Mucosa of descending colon (tissue), 3 donors: ENCODE measurements at places on chromosomes 2 and 18. TPM values are rescaled to one million over a fixed set of nuclear protein-coding genes. Genes with fewer than 3 reads are reported as not detected.

DNA sequence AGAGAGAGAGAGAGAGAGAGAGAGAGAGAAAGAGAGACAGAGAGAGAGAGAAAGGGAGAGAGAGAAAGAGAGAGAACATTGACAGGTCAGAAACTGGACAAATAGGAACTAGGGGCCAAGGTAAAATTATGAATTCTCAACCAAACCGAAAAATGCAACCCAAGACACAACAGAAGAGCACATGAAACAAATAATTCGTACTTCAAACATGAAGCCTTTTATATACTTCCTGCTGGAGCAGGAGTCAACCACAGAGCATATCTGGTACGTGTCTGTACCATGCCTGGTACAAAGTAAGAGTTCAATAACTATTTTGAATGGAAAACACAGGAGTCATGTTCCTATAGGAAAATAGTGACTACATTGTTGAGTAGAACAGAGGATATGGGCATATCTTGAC is 6.5 kb upstream of the VPS54 start:
- DNase-seq, result no peak

- no peak for DNase-seq
Measured at GRCh38 chr2:171069286-171069956, 91.3 kb downstream of the TLK1 start.

DNA sequence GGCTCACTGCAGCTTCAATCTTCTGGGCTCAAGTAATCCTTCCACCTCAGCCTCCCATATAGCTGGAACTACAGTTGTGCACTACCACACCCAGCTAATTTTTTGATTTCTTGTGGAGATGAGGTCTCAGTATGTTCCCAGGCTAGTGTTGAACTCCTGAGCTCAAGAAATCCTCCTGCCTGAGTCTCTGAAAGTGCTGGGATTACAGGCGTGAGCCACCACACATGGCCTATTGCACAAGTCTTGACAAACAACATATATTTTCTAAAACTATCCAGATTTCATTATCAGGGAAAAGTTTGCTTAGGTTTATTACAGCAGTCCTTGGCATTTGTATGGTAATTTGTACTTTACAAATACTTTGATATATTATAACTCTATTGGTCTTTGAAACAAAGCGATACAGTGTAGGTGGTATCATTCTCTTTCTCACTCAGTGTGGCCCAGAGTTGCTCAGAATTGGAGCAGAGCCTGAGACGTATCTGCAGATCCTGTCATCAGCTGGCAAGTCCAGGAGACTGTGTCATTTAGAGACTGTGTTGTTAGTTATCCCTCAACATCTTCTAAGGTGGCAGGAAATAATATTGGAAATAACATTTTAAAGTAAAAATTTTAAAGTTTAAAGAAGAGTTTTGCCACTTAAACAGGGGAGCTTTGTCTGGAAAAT is 41.4 kb downstream of the PDK1 start:
- no peak for DNase-seq

GRCh38 chr2:179860255-179861026 is 971 bp downstream of the ZNF385B start:
- no peak for DNase-seq

The GCA gene
- 32.8 TPM for total RNA-seq

DNA sequence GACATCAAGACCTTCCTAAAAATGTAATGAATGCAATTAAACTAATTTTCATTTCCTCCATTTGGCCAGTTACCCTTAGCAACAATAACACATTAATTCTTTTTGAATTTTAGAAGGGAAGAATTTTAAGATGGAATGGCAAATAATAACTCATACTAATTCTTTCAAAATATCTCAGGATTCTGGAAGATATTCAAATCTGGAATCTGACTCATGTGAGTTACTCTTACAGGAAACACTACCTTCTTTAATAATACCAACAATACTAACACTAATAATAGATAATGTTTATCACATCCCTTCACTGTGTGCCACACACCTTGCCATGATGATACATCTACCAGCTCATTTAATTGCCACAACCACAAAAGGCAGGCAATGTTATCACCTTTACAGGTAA is 46.4 kb downstream of the ZNF521 start:
- DNase-seq, result no peak

GRCh38 chr2:125398738-125399524 is 1257.0 kb upstream of the GYPC start:
- no peak for DNase-seq

The POTEI gene
- 0.07 TPM for total RNA-seq

The MBD1 gene
- 75.1 TPM for total RNA-seq

DNA sequence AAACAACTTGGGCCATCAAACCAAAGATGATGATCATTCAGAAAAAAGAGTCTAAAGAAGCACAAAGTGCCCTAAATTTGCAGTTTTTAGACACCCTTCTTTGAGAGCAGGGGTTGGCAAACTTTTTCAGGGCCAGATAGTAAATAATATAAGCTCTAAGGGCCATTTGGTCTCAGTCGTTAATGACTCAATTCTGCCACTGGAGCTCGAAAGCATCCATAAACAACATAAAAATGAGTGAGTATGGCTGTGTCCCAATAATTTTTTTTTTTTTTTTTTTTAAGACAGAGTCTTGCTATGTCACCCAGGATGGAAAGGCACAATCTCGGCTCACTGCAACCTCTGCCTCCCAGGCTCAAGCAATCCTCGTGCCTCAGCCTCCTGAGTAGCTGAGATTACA is 152.3 kb downstream of the DTNB start:
- DNase-seq, result no peak

- no peak for DNase-seq
Measured at GRCh38 chr2:133293544-133294353, 274.5 kb downstream of the NCKAP5 start.

DNA sequence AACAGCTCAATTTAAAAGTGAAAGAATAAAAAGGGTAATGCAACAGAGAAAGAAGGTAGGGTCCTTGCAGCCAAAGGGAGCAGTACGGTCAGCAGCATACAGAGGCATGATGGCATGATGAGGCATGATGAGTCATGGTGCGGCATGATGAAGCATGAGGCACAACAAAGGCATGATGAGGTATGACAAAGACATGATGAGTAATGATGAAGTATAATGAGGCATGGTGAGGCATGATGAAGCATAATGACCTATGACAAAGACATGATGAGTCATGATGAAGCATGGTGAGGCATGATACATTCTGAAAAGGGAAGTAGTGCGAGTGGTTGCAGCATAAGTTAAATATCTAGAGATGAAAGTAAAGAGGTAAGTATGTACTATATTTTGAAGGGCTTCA is 673.2 kb downstream of the TMEM182 start:
- DNase-seq, result no peak

- no peak for DNase-seq
Measured at GRCh38 chr2:3465328-3465727, 54.0 kb downstream of the ADI1 start.

The LAMA1 gene
- total RNA-seq, result 2.7 TPM

DNA sequence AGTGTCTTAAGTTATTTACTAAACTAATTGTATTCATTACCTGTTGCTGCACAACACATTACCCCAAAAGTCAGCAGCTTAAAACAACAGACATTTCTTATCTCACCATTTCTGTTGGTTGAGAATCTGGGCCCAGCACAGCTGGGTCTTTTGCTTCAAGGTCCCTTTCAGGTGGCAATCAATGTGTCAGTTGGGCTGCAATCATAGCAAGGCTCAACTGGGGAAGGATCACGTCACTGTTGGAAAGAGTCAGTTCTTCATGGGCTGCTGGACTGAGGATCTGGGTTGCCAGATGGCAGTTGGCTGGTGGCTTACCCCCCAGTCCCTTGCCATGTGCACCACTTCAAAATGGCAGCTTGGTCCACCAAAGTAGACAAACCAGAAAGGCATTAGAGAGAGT is 261.2 kb downstream of the SUCLG1 start:
- DNase-seq, result no peak

The ADD2 gene
- 0.43 TPM for total RNA-seq

The CABLES1 gene
- 13.0 TPM for total RNA-seq

- DNase-seq, result no peak
Measured at GRCh38 chr2:138018866-138019688, 54.8 kb downstream of the HNMT start.

GRCh38 chr2:149729586-149729985 is 142.0 kb upstream of the MMADHC start:
- DNase-seq, result no peak

The STK36 gene
- total RNA-seq, result 24.6 TPM

The NEDD4L gene
- total RNA-seq, result 309 TPM

DNA sequence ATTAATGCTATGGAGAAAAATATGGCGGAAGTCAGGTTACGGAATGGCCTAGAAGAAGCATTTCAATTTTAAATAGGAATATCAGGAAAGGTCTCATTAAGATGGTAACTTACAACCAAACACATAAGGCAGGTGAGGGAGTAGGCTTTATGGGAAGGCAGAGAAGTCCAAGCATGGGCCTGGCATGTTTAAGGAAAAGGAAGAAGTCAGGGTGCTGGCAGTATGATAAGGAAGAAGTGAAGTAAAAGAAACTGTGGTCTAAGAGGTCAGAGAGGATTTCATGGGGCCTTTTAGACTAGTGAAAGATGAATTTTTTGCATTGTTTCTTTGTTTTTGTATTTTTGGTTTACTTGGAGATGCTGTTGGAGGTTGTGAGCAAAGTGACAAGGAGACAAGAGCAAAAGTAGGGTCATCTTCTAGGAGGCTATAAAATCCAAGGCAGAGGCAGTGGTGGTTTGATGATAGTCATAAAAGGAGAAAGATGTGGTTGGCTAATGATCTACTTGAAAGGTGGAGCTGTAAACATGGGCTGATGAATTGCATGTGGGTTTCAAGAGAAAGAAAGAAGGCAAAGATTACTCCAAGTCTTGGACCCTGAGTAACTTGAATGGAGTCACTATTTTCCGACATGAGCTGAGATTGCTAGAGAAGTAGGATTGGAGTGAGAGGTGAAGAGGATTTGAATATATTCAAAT is 354.3 kb downstream of the GPD2 start:
- no peak for DNase-seq

GRCh38 chr2:85145116-85145820 is 12.1 kb downstream of the TCF7L1 start:
- DNase-seq, result no peak

GRCh38 chr2:144889348-144889747 is 369.4 kb upstream of the ZEB2 start:
- no peak for DNase-seq

- no peak for DNase-seq
Measured at GRCh38 chr2:99139003-99139402, 2.5 kb upstream of the C2orf15 start.

The ASB18 gene
- not detected for total RNA-seq

DNA sequence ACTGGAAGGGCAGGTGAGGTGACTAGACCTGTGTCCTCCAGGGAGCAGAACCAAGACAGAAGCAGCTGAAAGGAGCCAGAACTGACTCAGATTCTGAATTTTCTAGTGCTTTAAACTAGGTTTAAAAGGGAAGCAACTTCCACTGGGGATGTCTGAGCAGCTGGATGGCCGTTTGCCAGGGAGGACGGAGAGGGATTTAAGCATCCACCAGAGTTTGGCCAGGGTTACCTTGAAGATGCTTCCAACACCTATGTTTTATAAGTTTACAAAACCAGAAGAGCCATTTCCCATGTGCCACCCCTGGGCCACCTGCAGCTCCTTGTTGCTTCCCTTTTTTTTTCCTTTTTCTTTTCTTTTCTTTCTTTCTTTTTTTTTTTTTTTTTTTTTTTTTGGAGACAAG is 48.6 kb upstream of the RBM44 start:
- DNase-seq, result no peak

The REEP1 gene
- total RNA-seq, result 3.8 TPM

The CYBRD1 gene
- 103 TPM for total RNA-seq

The ZNF396 gene
- total RNA-seq, result 6.1 TPM

- DNase-seq, result no peak
Measured at GRCh38 chr2:73870084-73870483, 22.7 kb upstream of the ACTG2 start.

GRCh38 chr2:11656671-11657101 is 13.3 kb downstream of the NTSR2 start:
- peak; percentile 78 for DNase-seq

- peak; percentile 68 for DNase-seq
Measured at GRCh38 chr2:88131201-88131998, 3.5 kb upstream of the FABP1 start.

GRCh38 chr2:167430447-167430846 is 542.2 kb downstream of the XIRP2 start:
- no peak for DNase-seq

DNA sequence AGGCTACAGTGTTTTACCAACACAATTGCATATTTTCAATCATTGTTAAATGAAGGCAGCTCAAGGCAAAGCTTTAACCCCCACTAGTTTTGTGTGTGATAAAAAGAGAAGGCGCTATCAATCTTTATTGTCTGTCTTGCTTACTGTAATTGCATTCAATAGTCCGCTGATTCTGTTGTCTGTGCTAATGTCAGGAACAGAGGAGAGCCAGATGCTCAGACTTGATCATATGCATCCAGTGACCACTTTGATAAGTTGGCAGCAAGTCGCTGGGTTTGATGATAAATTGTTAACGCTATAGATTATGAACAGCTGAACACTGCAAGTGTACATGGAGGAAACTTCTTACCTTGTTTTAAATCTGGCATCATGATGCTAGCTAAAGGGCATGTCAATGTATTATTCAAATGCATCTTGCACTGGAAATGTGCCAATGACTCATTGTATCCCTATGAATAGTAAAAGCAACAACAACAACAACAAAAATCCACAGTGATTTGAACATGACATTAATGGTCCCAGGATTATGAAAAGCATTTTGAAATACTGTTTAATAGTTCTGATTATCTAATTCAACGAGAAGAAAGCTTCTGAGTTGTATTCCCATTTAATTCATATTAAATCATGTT is 423.5 kb upstream of the FANCL start:
- DNase-seq, result no peak

- DNase-seq, result no peak
Measured at GRCh38 chr18:8562070-8562469, 47.2 kb upstream of the RAB12 start.

The LYPD1 gene
- not detected for total RNA-seq

DNA sequence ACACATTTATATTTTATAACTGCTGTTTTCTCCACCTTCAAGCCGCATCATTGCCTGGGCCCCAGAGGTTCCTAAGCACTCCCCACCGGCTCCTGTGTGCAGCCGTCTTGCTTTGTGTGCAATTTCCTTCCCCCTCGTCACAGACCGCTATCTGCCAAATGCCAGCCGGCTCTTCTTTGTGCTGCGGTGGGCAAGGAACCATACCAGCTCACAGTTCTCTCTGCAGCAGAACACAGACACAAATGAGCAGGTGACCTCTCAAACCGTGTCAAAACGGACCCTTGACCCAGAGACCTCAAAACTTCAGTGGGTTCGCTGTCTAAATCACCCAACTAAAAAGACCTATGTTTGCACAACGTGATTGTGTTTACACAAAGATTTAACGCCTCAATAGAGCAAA is 58.2 kb downstream of the KLF7 start:
- no peak for DNase-seq
